Renal cortical epithelial cell (primary cell): ENCODE measurements at places on chromosomes 6 and 20. TPM values are rescaled to one million over a fixed set of nuclear protein-coding genes. Genes with fewer than 3 reads are reported as not detected.

GRCh38 chr6:136192902-136193301 is 57.2 kb downstream of the MTFR2 start:
- DNase-seq, result no peak

- peak; percentile 3 for DNase-seq
These were observed 391.9 kb downstream of the CD109 start for GRCh38 chr6:74087899-74088298.

DNA sequence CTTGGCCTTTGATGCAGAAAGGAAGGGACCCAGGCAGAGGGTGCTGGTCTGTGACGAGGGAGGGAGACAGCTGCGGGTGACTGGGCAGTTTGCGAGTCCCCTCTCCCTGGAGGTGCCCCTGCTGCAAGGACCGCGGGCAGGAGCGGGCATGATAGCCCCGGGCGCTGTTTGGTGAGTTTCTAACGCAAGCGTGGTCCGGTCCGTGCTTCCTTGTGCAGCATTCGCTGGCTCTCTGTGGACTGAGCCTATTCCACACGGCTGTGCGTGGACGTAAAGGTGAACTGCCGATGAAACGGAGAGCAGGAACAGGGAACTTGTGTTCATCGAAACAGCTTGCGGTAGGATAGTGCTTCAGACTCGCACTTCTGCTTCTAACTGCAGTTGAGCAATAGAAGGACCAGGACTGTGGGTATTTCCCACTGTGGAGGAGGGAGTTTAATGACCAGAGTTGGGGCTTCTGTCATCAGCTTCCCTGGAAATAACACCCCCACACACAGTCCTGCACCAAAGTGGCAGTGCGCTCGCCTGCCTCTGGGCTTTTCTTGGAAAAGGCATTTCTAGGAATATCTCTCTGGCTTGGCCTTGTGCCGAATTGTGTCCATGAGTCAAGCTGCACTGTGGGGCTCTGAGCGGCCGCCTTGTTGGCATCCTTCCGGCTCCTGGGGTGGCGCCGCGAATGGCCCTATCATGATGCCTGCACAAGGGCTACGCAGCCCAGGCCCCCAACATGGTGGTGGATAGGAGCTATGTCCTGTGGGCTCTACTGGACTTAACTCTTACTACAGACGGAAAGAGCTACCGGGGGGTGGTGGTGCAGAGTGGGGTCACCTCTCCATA is 48.9 kb downstream of the DUSP22 start:
- DNase-seq, result no peak

TENT5A gene
- 2.6 and 7.3 TPM in 2 replicates for total RNA-seq

SPATS1 gene
- total RNA-seq, result not detected in 2 replicates

TNXB gene
- total RNA-seq, result 0.75 TPM in 1 of 2 replicates, not detected in the other
